ENCODE measurements at places on chromosomes 12 and 14.

- DNase-seq, result no peak
Observed at GRCh38 chr12:109925185-109925840, 25.2 kb downstream of the TCHP start.

DNA sequence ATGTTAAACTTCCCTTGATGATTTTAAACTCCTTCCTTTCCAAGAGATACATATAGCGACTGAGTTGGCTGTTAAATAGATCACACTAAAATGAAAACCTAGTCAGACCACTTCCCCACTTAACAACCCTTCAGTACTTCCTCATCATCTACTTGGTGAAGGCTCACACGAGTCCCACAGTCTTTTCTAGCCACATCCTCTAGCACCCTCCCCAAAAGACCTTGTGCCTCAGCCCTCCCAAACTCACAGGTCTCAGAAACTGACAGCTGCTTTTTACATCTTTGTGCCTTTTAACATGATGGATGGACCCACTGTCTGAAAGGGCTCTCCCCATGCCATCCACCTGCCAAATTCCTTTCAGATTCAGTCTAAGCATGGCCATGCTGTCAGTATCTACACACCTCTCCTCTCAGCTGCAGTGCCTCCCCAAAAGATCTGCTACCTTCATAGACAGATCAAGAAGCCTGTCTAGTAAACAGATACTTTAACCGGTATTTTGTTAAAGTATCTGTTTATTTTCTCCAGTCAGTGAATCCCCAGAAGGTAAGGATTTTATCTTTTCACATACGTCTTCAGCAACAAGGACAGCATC lies 65.1 kb upstream of the GPHB5 start:
- no peak for DNase-seq

DNA sequence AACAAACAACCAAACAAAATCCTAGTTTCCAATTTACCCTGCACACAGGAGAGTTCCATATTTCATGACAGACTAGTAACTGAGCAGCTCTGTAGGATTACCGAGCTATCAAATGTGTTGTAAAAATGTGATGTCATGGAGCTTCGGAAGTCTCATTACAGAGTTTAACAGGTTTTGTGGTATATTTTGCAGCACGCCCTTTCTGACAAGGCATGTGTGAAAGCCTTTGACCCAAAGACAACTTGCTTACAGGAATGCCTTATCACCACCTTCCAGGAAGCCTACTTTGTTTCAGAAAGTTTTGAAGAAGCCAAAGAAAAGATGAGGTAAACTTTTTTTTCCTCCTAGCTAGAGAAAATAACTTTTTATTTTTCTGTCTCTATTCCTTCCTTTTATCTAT lies 92.4 kb downstream of the TPH2 start:
- DNase-seq, result no peak

GRCh38 chr12:104197264-104197663 lies 18.3 kb upstream of the TXNRD1 start:
- DNase-seq, result no peak
